WTC11 (cell line): ENCODE measurements at places on chromosomes 1 and 21.

- DNase-seq, result no peak
Measured at GRCh38 chr1:24849672-24850295, 80.3 kb downstream of the RUNX3 start.

DNA sequence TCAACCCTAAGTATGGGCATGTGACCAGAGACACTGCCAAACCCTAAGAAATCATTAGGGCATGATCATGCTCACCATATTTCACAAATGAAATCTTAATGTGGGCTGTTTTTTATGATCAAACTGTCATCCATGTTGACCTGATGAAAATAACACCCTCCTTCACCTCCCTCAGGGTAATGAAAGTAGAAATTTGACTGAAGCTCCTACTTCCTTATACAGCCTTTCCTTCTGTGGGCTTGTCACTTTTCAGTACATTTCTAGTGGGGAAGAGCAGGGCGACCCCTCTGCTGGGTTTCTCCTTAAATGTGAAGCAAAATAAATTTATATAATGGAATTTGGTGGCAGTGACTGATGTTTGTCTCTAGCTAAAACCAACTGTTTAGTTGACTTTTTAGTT is 25.9 kb downstream of the IVNS1ABP start:
- no peak for DNase-seq

DNA sequence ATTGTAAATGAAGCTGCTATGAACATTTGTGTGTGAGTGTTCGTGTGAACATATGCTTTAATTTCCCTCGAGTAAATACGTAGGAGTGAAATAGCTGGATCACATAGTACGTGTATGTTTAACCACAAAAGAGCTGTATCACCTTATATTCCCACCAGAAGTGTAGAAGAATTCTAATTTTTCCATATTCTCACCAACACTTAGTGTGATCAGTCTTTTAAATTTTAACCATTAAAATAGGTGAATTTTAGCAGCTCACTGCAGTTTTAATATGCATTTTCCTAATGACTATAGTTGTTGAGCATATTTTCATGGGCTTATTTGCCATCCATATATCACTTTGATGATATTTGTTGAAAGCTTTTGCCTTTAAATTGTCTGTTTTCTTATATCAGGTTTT is 741.2 kb downstream of the PTPRU start:
- DNase-seq, result no peak

GRCh38 chr1:114253900-114254299 is 100.2 kb upstream of the SYT6 start:
- no peak for DNase-seq

DNA sequence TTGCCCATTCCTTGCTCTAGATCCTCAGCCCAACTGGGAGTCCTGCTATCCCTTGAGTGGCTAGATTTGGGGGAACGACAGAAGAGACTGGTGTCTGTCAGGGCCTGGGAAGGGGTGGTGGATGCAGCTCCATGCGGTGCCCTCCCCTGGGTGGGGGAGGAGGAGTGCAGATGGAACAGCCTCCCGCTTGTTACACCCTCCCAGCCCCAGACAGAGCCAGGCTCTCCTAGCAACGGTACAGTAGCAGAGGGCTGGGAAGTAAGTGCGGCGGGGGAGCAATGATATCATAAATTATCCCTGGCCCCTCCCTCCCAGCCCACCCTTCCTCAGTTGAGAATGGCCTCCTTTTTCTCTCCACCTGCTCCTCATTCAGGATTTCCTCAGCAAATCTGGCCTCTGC is 37.2 kb downstream of the RHBG start:
- no peak for DNase-seq
